ENCODE measurements at places on chromosomes 2 and 18.

- no peak for DNase-seq
These were observed 53.5 kb downstream of the MEP1B start for GRCh38 chr18:32243358-32243757.

- no peak for DNase-seq
These were observed 36.1 kb downstream of the HDLBP start for GRCh38 chr2:241279413-241279812.

DNA sequence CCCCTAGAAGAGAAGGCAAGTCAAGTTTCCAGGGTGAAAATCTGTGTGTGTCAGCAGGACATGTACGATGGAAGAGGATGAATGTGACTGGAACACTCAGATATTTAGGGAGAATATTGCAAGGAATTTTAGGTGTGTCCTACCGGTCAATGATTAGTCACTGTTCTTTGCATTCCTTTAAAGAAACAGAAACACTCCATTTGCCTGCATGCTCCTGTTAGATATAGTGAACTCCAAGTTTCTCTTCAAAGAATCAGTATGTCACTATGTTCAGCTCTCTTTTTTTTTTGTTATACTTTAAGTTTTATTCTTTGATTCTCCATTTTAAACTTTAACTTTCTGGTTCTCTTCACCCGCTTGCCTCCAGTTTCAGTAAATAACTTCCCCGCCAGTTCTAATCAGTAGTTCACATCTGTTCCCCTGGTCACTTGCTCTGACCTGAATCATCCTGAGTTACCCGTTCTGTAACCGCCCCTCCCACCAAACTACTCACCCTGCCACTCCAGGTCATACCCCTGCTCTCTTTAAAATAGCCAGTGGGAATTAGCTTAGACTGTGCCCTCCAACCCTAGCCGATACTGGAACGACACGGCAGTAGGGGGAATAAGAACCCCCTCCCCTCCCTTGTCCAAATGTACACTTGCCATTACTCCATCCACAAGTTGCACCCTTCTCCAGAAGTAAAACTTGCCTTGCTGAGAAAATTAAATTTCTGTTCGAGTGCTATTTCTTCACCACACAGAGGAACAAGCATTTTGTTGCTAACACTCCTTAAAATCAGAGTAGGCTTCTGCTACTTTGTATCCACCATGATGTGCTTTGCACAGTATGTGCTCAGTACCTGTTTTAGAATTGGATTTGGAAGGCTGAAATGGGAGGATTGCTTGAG is 268.4 kb downstream of the METTL4 start:
- DNase-seq = peak; percentile 62

GRCh38 chr2:79882548-79882947 is 369.7 kb downstream of the CTNNA2 start:
- DNase-seq = no peak

DNA sequence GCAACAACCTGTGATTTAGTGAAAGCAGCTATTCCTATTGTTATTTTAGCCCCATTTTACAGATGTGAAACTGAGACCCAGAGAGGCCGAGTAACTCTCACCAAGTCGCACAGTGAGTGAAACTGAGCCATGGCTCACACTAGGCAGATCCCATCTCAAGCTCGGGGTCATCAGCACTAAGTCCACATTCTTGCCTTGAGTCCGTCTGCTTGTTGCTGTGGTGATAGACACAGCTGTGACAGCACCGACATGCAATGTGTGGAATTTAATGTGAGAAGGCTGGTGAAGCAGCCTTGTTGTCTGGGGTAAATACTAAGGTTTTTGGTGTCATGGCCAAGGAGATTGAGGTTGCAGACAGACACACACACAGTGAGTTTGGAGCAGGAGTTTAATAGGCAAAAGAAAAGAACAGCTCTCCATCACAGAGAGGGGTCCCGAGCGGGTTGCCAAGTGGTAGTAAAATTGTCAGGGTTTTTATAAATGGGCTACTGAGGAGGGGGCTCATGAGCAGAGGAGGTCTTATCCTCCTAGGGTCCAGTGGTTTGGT is 40.2 kb upstream of the GMCL1 start:
- peak; percentile 95 for DNase-seq

DNA sequence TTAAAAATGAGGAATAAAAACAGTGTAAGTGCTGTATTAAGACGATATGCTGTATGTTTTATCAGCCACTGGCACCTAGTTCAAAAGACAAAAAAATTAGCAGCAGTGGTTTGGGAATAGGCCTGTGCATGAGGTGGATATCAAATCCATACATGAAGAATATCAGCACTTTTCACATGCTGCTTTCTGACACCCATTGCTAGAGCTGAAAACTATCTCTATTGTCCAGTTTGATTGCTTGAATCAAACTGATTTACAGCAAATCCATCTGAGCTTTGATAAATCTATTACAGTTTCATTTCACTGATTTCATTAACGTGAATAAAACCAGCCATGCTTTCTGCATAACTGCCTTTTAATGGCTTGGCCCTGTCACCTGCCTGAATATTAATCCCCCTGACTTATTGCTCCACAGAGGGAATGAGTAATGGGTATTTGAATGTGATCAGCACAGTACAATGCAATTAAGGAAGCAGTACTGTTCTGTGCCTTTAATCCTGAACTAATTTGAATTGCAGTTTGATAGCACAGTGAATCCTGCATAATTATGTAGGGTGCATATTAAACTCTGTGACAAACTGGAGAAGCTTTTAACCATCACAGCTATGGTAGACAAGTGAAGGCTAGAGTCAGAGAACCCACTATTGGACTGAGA is 154.0 kb downstream of the GPD2 start:
- DNase-seq = no peak

- DNase-seq = peak; percentile 93
These were observed 73.5 kb downstream of the GALNT3 start for GRCh38 chr2:165720511-165720910.

- DNase-seq = no peak
These were observed 168.7 kb upstream of the AGAP1 start for GRCh38 chr2:235325151-235325550.

GRCh38 chr2:134334542-134335353 is 80.9 kb downstream of the MGAT5 start:
- no peak for DNase-seq

DNA sequence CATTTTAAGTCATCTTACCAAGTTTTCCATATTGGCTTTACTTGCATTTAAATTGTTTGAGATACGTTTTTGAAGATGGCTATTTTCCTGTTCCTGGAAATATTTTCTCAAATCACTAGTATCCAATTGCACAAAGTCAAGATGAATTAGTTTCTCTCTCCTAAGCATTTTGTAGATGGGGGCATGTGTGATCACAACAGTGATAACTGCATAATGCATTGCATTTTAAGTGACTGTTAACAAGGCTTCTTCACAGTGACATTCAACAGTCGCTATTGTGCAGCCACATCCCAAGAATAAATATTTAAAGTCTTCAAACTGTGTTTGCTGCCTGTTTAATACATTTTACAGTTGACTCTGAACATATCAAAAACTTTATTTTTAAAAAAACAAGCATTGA is 694.2 kb upstream of the CDH7 start:
- no peak for DNase-seq

- DNase-seq = no peak
These were observed 5.2 kb upstream of the TPO start for GRCh38 chr2:1407950-1408675.

GRCh38 chr2:20488782-20489181 is 41.9 kb downstream of the RHOB start:
- DNase-seq = no peak

- DNase-seq = no peak
These were observed 18.8 kb upstream of the FOXI3 start for GRCh38 chr2:88471083-88471942.

- DNase-seq = no peak
These were observed 1596.5 kb upstream of the LRRTM1 start for GRCh38 chr2:81901017-81901416.

DNA sequence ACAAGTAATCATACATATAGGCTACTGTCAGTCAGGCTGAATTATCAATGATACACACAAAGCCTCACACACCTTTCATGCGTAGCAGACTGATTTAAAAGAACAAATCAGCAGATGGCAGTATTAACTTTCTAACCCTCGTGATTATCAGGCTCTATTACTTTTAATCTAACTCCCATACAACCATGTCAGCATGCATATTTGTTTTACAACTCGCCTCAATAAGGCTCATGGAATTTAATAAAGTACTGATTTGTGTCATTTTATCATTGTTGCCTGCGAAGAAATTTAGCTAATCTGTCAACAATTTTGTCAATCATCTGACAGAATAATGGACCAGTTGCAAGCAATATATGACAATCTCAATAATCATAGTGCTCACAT is 82.8 kb downstream of the SLC25A12 start:
- DNase-seq = peak; percentile 42

GRCh38 chr2:226189061-226189460 is 610.6 kb downstream of the IRS1 start:
- no peak for DNase-seq

DNA sequence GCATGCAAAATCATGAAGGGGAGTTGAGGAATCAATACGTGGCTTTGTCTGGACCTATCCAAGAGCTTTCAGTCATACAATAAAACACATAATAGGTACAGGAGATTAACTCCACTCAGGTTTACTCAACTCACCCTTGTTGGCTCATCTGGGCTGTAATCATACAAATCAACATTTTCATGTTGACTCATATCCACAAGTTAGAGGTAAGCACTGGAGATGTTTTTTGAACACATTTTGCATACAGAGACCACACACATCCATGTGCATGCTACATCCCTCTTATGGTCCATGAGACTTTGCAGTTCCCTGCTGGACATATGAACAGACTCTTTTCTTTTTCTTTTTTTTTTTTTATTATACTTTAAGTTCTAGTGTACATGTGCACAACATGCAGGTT is 336.9 kb upstream of the PIK3C3 start:
- no peak for DNase-seq

- DNase-seq = peak; percentile 75
These were observed 72.3 kb upstream of the RIOK3 start for GRCh38 chr18:23380817-23381216.

- DNase-seq = no peak
These were observed 40.5 kb downstream of the FAM168B start for GRCh38 chr2:131052741-131053263.

- DNase-seq = peak; percentile 31
These were observed 705 bp downstream of the EFR3B start for GRCh38 chr2:25042321-25043240.

DNA sequence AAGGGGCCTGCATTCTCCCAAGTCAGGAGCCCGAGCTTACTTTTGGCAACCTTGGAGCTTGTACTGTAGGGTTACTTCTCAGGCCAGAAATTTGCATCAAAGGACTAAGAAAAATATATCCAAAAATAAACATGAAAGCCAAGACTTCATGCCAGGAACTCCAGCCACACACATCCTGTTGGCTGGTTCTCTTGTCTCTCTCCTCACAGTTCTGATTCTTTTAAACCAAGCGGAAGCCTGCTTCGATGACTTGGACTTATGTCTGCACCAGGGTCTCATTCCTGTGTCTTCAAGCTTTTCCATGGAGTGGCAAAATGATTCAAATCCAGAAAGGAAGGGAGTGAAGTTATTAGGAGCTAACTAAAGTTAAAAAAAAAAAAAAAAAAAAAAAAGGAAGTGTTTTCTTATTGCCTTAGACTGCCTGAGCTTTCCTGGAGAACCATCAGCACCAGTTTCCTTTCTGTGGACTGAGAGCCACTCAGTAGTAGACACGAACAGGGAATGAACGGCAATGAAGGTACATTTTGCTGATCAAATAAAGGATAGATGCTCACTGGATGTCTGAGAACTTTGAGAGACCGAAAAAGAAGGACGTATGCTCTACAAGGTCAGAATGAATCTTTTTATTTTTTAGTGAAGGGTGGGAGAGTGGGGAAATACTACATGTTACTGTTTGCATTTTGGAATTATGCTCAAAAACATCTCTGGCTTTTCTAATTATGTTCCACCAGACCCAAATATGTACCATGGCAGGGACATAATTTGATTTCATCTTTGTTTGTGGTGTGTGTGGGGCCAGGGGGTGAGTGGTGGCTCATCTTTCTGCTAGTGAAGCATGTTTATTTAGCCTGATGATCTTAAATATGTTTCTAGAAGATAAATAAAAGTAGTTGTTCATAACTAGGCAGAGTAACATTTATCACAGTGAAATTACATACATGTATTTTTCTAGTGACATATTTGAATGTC is 86.0 kb downstream of the RAPGEF4 start:
- DNase-seq = peak; percentile 22

- peak; percentile 66 for DNase-seq
These were observed 19.3 kb upstream of the ITGAV start for GRCh38 chr2:186570604-186571003.

DNA sequence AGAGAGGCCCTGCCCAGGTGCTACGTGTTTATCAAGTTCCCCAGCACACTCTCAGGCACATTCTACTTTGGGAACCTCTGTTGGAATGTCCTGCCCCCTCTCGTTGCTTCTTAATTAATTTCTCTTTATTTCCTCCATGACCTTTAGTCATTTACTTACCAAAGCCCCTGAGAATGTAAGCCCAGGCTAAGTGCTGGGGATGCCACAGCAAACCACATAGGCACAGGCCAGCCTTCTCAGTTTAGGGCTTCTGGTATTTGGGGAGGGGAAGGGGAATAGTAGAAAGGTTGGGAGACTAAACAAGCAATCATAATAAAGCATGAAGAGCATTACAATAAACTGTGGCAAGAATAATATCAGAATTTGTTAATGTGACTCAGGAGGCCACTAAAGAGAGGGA is 85.7 kb downstream of the EVA1A start:
- DNase-seq = no peak

GRCh38 chr2:134070281-134070741 is 183.6 kb upstream of the MGAT5 start:
- DNase-seq = peak; percentile 67

- DNase-seq = peak; percentile 81
These were observed 142.3 kb upstream of the ITGA6 start for GRCh38 chr2:172285010-172285621.

DNA sequence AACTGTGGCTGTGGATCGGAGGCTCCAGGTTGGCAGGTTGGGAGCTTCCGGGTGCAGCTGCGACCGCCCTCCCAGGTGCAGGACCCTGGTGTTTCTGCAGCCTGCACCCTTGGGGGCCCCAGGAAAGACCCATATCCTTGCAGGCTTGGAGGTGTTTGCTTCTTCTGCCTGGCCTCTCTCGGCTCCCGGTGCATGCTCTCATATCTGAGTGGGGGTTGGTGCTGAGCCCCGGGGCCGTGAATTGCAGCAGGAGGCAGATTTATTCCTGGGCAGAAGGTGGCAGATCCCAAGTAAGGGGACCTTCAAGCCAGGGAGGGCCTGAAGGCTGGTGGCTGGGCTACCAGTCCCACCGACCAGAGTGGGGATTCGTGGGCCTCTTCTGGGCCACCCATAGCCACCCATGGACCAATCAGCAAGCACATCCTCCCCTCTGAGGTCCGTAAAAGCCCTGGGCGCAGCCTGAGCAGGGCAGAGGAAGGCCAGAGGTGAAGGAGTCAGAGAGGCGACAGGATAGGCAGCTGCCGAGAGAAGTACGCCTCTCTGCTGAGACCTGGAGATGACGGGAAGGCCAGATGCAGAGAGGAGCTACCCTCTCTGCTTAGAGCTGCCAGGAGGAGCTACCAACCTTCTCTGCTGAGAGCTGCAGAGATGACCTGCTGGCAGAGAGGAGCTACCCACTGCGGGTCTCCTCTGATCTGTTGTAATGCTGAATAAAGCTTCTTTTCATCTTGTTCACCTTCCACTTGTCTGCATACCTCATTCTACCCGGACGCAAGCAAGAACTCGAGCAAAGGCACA is 1279.0 kb upstream of the LRRTM1 start:
- no peak for DNase-seq

GRCh38 chr18:44758861-44759631 is 78.4 kb downstream of the SETBP1 start:
- DNase-seq = no peak

Data from astrocyte of the spinal cord (primary cell).